GM12892 (cell line): ENCODE measurements at places on chromosomes 1 and 21.

GRCh38 chr1:110672753-110673108, 2.0 kb downstream of the KCNA3 start:
- DNase-seq = peak; percentile 30

GRCh38 chr1:213564215-213564659, 423.5 kb upstream of the PROX1 start:
- no peak for DNase-seq

DNA sequence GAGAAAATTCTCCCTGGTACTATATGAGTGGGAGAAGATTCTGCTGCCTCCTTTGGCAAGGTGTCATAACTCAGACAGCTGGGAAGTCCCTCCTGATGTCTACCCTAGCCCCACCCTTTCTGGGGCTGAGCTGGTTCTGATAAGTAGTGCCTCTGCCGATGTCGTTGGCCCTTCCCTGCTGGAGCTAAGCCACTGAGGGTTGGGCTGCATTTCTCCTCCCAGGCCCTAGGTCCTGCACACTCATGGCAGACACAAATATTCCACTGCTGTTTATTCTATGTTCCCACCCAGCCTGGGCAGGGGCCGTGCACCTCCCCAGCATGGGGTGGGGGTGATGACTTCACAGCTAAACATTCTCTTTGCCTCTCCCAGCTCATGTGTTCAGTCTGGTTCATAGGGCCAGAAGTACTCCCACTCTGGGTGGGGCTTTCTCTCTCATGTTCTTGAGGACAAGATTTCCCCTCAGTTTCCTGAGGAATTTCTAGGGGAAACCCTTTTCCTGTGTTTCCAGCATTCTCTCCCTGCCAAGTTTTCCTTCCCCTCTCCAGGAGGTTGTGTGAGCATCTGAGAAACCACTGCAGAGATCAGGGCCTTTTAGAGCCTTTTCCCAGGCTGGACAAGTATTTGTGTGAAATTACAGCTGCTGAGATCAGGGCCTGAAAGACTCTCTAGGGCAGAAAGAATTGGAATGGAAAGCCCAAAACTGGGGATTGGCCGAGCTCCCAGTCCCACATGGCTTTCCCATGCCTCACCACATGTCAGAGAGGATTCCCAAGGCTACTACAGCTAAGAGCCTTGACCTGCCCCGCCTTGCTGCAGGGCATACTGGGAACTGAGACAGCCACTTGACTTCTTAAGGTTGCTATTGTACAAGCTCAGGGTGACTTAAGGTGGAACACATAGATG, 66.2 kb downstream of the ATP2B4 start:
- DNase-seq = no peak

GRCh38 chr1:241323514-241324195, 33.4 kb downstream of the RGS7 start:
- no peak for DNase-seq

- peak; percentile 86 for DNase-seq
These were observed 11.4 kb downstream of the BTBD19 start for GRCh38 chr1:44819608-44820327.

DNA sequence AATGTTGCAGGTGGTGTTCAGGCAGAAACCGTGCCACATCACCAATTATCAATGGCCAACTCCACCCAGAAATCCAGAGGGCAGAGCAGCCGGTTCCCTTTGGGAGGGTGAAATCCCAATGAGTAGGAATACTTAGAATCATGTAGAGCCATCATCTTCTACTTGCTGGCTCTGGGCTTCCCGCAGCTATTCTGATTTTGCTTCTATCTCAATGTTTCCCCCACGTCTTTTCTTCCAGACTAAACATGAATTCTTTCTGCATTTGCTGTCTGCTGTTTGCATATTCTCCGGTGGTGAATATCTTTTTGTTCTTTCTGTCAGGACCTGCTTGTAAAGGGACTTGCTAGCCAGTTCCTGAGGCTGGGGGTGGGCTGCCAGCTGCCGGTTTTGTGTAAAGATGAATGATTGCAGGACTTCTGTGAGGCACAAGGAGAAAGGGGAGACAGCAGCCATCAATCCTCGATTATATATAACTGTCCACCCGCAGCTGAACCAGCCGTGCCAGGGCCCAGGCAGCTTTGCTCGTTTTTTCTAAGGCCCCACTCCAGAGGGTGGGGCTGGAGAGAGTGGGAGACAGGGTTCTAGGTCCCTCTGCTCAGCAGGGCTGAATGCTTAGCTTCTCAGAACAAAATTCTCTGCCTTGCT, 33.2 kb downstream of the PRAMEF20 start:
- no peak for DNase-seq

GRCh38 chr1:85049735-85050166, 1.5 kb upstream of the MCOLN3 start:
- DNase-seq = no peak

DNA sequence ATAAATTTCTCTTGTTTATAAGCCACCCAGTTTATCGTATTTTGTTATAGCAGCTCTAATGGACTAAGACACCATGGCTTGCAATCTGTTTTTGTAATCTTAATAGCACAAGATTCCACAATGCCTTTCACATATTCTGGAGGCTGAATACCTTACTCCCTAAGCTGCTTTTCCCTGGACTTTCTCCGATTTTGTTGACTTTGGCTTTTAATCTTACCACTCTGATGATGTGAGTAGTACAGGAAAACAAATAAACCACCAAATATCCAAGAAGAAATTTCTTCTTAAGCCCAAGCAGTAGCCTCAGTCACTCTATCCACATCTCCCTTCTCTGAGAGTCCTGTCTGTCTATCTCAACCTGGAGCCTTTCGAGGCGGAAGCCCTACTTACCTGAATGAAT, 838.6 kb downstream of the LTN1 start:
- DNase-seq = no peak

- no peak for DNase-seq
These were observed 351.3 kb upstream of the SGIP1 start for GRCh38 chr1:66182551-66183178.

GRCh38 chr1:65527707-65528503, 107.4 kb downstream of the LEPR start:
- DNase-seq = no peak

- no peak for DNase-seq
These were observed at the start of gene GUCA2A for GRCh38 chr1:42164551-42165420. Gene GUCA2A, minus strand, starts transcription at chr1:42164745. Its CDS starts 33 bp downstream, at chr1:42164712.

GRCh38 chr1:243393096-243393495, 137.3 kb downstream of the SDCCAG8 start:
- DNase-seq = no peak

GRCh38 chr21:31548688-31549087, 110.8 kb upstream of the SOD1 start:
- DNase-seq = no peak

GRCh38 chr1:196403803-196404690, 204.2 kb downstream of the KCNT2 start:
- no peak for DNase-seq

- no peak for DNase-seq
These were observed 165.0 kb downstream of the PLXNA2 start for GRCh38 chr1:208079161-208079560.

GRCh38 chr1:192602757-192603156, 27.2 kb downstream of the RGS1 start:
- DNase-seq = no peak

- DNase-seq = no peak
These were observed 12.4 kb downstream of the LAMC2 start for GRCh38 chr1:183198463-183198862.

DNA sequence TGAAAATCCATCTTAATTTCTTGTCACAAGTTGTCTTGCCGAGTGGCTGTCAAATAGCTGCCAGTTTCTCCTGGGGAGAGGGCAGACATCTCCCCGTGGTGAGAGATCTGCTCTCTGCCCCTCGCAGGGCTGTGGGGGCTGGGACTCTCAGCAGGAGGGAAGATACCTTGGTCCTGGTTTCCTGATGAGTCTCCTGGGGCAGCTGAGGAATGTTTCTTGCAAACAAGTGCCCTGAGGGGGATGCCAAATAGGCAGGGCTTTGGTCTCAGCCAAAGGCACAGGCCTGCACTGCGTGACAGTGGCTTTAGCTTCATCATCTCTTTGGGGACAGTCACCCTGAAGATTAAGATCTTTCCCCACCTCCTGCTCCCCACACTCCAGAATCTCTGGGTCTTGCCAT, 40.9 kb downstream of the SYT6 start:
- no peak for DNase-seq
